ENCODE measurements at places on chromosomes 4 and X.

DNA sequence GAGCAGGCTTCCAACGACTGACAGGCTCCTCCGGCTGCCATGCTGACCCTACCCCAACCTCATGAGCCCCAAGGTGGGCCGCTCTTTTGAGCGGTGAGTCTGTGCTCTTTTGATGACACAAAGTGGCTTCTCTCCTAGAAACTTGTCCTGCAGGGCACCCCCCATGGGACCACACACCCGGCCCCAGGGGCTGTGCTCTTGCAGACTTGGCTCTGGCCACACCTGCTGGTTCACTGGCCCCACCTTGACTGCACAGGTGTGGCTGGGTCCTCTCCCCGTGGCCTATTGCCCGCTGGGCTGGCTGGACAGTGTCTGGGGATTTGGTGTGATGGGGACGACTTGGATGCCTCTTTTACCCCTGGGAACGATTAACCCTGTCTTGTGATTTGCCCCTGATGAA lies 1.5 kb upstream of the CPZ start:
- DNase-seq: no peak

- DNase-seq: no peak
These were observed 133.3 kb downstream of the COL25A1 start for GRCh38 chr4:109169170-109169569.

- DNase-seq: no peak
These were observed 198.8 kb downstream of the PPP3CA start for GRCh38 chr4:101148551-101148950.

- DNase-seq: no peak
These were observed 5.4 kb upstream of the XPNPEP2 start for GRCh38 chrX:129733335-129733734.

GRCh38 chrX:13658602-13659001 lies 5.7 kb downstream of the TCEANC start:
- DNase-seq: peak; percentile 42

GRCh38 chr4:41349021-41349420 lies 92.3 kb downstream of the UCHL1 start:
- DNase-seq: no peak

DNA sequence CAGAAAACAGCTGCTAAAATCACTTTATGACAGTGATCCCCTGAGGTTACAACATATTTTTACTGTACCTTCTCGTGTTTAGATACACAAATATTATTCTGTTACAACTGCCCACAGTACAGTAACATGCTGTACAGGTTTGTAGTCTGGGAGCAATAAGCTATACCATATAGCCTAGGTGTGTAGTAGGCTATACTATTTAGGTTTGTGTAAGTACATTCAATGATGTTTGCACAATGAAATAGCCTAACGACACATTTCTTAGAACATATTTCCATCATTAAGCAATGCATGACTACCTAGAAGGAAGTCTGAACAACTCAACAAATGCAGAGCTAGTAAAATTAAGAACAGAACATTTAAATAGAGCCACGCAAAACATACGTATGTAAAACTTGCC lies 112.7 kb downstream of the ZAR1 start:
- DNase-seq: no peak

DNA sequence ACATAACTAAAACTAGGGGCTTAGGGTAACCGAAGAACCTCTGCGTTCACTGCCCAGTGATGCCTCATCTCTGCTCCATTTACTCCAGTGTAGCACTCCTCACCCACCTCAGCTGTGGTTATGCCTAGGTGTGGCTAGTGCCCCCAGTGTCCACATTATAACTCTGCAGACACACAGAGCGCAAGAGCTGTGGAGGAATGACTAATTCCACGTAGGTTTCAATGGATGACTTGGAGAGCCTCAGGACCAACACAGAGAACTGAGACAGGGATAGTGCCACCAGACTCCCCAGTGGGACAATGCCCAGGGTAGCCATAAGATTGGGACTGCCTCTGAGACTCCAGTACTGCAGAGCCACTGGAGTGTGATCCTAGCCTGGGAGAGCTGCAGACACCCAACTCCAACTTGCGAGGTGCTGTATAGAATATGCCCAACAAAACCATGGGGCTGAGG lies 542.4 kb upstream of the DIPK2B start:
- no peak for DNase-seq

DNA sequence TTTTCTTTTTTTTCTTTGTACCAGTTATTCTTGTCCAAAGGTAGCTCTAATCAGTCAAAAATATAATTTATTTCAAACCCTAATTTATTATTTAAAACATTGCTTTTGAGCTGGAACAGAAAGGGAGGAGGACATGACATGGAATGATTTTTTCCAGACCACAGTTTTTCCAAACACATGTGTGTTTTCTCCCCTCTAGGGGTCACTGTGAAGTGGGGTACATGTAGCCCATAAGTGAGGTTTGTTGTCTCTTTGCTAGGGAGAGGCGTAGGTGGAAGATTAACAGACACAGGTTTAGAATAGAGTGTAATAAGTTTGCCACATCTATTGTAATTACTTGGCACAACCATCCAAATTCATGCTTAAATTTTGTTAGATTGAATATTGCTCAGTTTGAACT lies 83.0 kb downstream of the TNIP2 start:
- no peak for DNase-seq
